Activated CD4-positive, alpha-beta T cell treated with anti-CD3 and anti-CD28 coated beads for 48 hours (primary cell): ENCODE measurements at places on chromosomes 3 and 15.

GRCh38 chr3:100411091-100411982, 10.0 kb downstream of the LNP1 start:
- DNase-seq, result no peak

GRCh38 chr15:60438646-60439045, 40.3 kb downstream of the ICE2 start:
- no peak for DNase-seq

GRCh38 chr3:172516318-172517214, 6.7 kb downstream of the TNFSF10 start:
- peak; percentile 45 for DNase-seq

DNA sequence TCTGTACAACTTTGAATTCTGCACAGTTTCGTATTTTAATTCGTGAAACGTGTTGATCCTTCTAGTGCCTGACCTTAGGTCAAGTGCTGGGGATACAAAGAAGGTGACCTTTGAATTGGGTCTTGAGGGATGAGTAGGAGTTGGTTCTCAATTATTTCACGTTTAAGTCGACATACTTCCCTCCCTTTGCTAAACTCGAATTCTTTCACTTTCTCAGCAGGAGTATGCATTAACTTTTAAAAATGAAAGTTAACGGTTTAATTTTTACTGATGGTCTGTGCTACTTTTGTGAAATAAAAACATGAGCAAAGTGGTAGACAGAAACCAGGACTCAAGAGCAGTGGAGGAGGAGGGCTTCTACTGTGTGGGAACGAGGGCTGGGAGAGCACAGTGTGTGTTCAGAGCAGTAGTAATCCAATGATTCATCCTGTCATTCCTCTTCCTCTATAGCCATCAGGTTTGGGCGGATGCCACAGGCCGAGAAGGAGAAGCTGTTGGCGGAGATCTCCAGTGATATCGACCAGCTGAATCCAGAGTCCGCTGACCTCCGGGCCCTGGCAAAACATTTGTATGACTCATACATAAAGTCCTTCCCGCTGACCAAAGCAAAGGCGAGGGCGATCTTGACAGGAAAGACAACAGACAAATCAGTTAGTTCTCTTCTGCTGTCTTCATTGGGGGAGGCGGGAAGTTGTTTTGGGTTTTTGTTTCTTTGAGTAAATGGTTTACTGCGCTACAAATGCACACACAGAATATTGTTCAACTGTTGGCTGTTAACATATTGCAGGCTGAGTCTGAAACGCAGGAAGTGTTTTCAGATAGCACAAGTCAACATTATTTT, 78.6 kb upstream of the TSEN2 start:
- no peak for DNase-seq

GRCh38 chr3:37136067-37136466, 38.3 kb downstream of the LRRFIP2 start:
- DNase-seq, result no peak

GRCh38 chr3:138856799-138857198, 22.1 kb upstream of the PIK3CB start:
- DNase-seq, result no peak
